NCI-H510A treated with DMSO at 0.1 percent for 48 hours (cell line): ENCODE measurements at places on chromosomes 11 and 22.
A peak's percentile ranks its signal among the peaks of the same experiment; 100 is the strongest.

GRCh38 chr22:41658869-41659268, 29.8 kb downstream of the SNU13 start:
- DNase-seq = no peak

- DNase-seq = no peak
These were observed 595.2 kb downstream of the BRD1 start for GRCh38 chr22:49232319-49233067.

- DNase-seq = no peak
These were observed 22.8 kb downstream of the F2 start for GRCh38 chr11:46741600-46742484.

DNA sequence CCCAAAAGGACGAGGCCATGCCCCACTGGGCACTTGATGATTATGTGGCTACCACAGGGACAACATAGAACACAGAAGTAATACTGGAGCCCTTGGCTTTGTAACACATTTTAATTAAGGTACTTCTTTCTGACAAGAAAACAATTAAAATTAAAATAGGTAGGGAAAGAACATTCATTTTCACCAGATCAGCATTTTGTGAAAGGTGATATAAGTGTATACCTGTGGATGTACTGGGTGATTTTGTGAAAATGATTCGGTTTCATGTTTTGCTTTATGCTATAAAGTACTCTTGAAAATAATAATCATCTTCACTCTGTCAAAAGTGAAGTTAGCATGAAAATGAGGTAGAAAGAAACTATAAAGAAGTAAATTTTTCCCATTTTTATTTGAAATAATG, 876 bp downstream of the MS4A12 start:
- no peak for DNase-seq

- no peak for DNase-seq
These were observed 170.0 kb upstream of the PDGFD start for GRCh38 chr11:104333977-104334376.

DNA sequence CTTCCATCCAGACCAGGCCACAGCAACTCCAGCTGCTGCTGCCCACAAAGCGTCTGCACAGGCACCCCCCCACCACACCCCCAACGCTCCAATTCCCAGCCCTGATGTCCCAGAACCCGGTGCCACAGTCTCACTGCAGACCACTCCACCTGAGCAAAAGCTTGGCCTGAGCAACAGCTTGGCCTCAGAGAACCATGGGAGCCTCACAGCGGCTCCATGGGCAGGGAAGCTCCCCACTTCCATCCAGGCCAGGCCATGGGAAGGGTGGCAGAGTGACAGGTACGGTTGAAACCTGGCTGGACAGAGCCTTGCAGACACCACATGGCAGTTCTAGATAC, 13.2 kb downstream of the PLXNB2 start:
- no peak for DNase-seq

- no peak for DNase-seq
These were observed 2.0 kb downstream of the IFT27 start for GRCh38 chr22:36773935-36774334.

DNA sequence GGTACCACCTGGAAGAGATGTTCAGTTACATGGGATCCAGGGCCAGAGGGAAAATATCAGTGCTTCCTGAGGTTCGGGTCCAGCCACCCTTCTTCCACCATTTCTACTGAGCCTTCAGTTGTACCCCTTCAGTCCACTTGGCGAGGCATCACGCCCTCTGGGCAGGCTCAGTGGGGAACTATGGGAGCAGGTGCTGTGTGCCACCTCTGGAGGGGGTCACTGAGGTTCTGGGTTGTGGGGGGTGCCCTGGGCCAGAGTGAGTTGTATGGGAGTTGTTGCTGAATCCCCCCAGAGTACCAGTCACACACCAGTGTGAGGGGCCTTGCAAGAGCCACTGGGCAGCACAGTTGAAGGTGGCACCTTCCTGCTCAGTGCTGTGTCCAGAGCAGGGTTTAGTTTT, 2.7 kb upstream of the SREBF2 start:
- no peak for DNase-seq

DNA sequence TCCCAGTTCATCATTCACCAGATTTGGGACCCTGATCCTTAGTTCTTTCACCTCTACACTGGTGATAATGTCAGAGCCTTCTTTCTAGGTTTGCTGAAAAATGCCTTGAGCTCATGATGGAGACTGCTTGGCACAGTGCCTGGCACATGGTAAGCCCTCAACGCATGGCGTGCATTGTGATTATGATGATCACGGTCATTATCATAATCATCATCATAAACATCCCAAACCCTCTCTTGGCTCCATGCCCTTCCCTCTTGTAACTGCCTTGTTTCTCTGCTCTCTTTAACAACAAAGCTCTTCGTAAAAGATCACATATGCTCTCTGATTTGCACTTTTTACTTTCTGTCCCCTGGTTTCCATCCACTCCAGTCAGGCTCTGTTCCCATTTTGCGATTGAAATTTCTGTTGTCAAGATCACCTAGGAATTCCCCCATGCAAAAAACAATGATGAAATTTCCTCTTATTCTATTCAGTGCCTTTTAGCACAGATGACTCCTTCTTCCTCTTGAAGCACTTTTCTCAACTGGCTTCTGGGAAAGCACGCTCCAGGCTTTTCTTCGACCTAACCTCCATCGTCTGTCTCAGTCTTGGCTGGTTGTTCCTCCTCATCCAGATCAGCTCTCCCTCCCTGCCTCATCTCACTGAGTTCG, 479.1 kb downstream of the OPCML start:
- no peak for DNase-seq

DNA sequence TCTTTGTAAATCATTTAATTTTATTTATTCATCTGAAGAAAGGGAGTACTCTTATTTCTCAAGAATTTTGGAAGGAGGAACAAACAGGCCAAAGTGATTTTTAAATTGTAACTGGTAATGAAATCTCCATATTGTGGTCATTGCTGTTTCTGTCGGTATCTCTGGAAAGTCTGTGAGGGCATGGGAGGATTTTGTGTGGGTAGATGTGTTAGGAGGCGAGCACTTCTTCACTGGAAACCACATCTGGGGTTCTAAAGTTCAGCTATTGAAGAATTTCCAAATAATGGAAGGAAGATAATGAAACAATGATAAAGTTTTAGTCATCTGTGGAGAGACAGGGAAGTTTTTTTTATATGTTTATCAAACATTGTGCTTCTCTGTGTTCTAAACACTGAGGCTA, 6.6 kb downstream of the TRIM34 start:
- DNase-seq = no peak

DNA sequence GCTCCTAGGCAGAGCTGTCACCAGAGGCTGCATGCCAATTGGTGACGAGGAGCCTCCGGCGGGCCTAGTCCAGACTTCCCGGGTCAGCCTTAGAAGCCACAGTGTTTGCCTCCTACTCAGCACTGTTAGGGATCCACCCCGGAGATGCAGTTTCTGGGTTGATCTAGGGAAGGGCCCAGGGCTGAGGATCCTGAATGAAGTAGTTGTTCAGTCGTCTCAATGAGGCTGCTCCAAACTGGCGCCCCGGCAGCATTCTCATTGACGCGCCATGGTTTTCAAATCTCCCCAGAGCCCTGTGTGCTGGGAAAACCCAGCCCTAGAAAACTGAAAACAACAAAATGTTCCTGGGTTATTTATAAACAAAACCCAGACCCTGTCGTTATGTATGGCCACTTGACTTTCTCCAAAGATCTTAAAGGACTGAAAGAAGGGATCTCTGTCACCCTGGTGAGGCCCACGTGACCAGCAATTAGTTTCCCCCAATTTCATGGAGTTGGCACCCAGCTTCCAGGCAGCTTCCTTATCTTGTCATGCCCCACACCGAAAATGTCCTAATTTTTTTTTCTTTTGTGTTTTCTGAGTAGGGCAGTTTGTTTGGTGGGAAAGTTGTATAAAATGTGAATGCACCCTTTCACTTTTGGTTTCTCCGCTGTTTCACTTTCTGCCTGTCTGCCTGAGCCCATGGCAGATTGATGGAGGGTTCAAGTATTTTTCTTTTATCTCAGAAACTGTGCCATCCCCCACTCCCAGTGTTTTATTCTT, 2.0 kb upstream of the EHD1 start:
- DNase-seq = no peak

GRCh38 chr11:34324466-34324865, 33.3 kb downstream of the ABTB2 start:
- no peak for DNase-seq

DNA sequence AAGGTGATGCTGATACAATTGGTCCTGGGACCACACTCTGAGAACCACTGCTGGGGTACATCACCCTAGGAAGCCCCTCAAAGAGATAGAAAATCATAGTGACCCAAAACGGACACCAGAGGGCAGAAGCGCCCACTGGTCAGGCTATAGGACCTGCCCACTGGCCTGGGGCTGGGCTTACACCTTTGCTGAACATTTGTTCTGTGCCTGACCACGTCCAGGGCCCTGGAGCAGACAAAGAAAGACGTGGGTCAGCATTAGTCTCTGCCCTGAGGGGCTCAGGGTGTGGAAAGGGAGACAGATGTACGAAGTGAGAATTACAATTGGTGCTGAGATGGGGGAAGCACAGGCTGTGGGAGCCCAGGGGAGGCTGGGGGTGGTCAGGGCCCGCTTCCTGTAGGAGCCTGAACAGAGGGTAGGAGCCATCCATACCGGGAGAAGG, 14.4 kb upstream of the SERPINH1 start:
- DNase-seq = peak; percentile 46

DNA sequence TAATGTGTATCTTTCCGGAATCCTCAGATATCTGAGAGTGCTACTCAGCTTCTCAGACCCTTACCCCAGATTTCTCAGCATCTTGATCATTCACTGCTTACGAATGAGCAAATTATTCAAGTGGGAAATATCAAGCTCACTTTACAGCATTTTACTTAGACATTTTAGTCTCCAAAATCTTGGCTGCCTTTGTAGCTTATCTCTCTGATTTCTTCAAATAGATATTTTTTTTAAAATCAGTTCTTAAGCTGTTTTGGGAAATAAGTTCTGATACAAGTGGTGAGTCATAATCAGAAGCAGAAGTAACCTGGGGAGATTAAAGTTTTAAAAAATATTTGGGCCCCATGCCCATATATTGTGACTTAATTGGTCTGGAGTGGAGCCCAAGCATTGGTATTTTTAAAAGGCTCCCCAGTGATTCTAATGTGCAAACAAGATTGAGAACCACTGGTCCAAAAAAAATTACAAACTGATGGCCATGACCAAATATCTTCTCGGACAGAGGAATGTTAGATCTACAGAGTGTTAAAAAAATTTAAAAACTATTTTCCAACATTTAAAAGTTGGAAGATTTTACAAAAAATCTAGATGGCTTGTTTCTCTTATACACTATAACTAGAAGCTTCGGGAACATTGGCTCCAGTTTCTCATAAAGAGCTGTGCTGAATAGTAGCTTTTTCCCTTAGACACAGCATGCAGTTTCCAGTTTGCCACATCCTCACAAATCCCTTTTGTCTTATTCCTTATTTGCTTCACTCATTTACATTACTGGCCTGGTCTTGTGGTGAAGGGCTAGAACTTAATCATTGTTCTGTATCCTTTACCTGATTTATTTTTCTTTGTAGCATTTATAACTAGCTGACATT, 87.8 kb upstream of the BMAL1 start:
- DNase-seq = no peak

DNA sequence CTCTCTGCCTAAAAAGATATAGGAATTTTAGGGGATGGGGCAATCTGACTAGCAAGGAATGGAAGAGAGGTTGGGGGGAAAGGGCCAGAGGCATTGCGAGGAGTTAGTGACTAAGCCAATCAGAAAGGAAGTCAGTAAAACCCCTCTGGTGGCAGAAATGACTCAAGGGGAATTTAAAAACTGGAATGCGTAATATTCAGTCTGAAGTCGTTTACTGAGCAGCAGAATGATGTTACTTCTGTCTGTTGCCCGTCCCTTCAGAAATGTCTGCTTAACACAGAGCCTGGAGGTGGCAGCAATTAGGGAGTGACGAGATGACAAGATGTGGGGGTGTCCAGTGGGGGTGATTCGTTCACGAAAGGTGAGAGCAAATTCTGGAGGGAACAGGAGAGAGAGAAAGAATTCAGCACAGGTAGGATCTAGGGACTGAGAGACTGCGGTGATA, 107.7 kb upstream of the CLMP start:
- DNase-seq = no peak

- no peak for DNase-seq
These were observed 8.6 kb downstream of the PLA2G6 start for GRCh38 chr22:38172832-38173640.

DNA sequence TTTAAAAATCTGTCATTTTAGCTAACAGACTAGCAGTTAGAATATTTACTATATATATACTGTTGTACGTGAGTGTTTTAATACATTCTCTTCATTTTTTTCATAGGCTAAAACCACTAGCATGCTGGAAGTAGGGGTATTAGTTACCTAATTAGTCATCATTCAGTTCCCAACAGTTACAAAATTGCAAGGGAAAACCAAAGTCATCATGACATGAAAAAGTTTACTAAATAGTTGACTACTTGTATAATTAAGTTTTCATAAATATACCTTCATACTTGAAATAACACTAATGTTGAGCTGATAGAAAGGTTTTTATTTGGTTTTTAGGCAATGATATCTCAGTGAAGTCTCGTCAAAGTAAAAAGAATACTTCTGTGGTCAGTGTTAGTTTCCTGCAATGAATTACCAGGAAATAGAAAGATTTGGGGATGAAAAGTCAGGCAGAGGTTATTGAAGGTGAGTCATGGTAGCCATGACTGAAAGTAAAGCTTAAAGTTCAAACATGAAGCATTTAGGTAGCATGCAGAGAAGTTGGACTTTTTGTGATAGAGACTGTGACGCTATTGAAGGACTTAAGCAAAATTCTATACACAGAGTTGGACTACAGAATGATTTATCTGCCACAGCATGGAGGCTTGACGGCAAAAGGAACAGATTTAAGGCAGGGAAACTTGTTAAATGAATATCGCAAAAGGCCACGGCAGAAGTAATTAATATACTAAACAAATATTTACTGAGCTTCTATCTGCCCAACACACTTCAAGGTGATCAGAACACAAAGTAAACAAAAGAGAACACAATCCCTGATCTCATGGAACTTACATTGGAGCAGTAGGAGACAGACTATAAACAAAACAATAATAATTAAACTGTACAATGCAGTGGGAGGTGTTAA, 828.1 kb upstream of the FAT3 start:
- peak; percentile 80 for DNase-seq

GRCh38 chr11:130932086-130932712, 15.9 kb upstream of the SNX19 start:
- DNase-seq = no peak

DNA sequence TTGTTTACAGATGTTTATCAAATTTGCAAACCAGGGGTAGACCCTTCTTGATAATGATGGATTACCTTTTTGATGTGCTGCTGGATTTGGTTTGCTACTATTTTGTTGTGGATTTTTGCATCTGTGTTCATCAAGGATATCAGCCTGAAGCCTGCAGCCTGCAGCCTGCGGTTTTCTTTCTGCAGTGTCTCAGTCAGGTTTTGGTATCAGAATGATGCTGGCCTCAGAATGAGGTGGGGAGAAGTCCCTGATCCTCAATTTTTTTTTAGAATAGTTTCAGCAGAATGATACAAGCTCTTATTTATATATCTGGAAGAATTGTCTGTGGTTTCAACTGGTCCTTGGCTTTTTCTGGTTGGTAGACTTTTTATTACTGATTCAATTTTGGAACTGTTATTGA, 19.7 kb upstream of the RAB38 start:
- no peak for DNase-seq
